ENCODE measurements at places on chromosomes 2 and 18. TPM values are rescaled to one million over a fixed set of nuclear protein-coding genes. Genes with fewer than 3 reads are reported as not detected.

SNTG2 gene
- total RNA-seq, result 2.9 TPM

DNA sequence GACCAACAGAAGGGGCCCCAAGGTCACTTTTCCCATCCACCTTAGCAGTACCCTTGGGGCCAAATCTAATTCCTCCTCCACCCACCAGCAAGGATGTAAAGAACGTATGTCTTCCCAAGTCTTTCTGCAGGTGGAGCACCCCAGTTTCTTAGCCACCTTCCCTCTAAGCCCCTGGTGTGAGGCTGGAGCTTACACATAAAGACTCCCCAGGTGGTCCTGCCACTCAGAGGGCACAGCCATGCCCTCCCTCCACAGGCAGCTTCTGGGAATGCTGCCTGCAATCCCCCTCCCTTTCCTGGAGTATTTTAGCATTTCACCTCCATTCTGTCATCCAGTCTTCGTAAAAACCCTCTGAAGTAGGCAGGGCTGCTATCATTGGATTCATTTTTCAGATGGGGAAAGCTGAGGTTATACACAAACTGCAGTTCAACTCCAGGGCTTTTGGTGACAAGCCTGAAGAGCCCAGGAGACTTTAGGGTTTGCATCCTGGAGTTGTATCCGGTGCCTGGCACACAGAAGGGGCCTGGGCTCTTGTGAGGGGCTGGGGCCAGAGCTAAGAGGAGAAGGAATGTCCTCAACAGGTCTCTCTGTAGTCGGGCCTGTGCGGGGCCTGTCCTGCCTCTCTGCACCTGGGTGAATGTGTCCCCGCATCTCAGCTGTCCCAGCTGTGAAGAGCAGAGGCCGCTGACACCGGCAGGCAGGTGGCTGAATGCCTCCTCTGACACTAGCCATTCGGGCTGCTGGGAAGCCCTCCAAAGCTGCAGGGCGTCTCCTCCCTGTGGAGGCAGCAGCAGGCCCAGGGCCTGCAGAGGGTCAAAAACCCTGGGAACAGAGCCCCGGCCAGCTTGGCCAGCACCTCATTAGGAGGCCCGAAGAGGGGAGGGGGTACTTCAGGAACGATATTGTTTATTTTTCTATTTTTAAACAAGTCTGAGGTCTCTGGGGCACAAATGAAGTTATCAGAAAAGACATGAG is 27.6 kb downstream of the CIB4 start:
- no peak for DNase-seq

DNA sequence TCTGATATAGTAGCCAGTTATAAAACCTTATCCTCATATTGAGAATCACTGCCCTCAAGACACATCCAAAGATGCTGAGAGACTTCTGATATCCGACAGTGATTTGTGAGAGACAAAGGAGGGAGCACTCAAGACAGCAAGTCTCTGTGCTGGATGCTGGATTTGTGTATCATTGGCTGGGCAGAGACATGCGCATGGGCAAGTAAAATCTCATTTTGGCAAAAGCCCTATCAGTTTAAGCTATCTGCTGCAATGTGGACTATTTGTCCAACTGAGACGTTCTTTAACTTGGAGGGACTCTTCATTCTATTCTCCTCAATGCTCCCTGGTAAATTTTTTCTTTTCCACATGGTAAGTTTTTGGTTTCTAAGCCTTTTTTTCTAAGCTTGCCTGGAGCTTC is 107.5 kb downstream of the SS18 start:
- no peak for DNase-seq

DNA sequence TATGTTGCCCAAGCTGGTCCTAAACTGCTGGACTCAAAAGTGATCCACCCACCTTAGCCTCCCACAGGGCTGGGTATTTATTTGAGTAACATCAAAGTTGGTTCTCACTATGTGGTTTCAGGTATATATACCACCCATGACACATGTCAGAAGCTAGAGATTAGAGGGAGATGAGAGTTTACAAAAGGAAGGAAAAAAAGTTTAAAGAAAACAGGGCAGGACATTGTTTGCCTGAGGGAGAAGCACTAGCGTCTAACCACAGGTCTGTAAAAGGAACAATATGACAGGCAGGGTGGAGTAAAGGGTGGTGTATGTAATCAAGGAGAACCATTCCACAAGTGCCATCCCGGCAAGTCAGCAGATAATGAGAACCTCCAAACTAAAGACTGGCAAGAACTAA is 8.5 kb downstream of the CEP76 start:
- DNase-seq, result no peak

RBKS gene
- total RNA-seq, result 3.3 TPM

DNA sequence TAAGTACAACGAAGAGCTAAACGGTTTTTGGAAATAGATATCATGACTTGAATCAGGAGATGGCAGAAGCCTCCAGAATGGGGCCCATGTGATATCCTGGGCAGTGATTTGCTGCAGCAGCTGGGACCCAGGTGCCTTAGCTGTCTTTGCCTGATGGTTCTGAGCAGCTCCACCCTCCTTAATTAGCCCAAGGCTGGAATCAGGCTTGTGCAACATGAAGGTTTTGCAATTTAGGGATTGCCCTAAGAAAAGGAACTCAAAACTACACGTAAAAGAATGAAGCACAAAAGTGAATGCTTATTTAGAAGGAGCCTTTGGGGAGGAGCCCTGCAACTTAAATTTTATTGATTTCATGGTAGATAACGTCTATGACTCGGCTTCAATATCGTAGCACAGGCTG is 17.3 kb upstream of the CNDP2 start:
- DNase-seq, result no peak

TMEM185B gene
- 22.2 TPM for total RNA-seq

DNA sequence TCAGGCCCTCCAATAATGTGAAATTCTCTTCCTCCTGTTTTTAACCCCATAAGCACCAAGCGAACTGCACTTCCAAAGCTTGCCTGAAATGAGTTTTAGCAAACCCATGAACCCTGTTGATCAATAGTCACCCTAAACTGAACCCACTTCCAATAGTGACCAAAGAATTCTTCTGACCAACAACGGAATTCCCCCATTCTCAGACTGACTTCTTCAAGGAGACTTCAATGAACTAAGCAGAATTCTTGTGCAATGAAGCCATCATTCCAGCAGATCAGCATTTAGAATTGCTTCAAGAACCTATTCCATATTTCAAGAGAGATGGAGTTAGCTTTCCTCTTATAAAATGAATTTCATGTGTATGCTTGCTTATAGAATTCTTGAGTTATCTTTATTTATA is 176.9 kb upstream of the FN1 start:
- DNase-seq, result no peak

SLC4A3 gene
- total RNA-seq, result 261 TPM

- no peak for DNase-seq
Measured at GRCh38 chr2:33777786-33778185, 178.7 kb upstream of the FAM98A start.

APCDD1 gene
- total RNA-seq, result 55.1 TPM

DNA sequence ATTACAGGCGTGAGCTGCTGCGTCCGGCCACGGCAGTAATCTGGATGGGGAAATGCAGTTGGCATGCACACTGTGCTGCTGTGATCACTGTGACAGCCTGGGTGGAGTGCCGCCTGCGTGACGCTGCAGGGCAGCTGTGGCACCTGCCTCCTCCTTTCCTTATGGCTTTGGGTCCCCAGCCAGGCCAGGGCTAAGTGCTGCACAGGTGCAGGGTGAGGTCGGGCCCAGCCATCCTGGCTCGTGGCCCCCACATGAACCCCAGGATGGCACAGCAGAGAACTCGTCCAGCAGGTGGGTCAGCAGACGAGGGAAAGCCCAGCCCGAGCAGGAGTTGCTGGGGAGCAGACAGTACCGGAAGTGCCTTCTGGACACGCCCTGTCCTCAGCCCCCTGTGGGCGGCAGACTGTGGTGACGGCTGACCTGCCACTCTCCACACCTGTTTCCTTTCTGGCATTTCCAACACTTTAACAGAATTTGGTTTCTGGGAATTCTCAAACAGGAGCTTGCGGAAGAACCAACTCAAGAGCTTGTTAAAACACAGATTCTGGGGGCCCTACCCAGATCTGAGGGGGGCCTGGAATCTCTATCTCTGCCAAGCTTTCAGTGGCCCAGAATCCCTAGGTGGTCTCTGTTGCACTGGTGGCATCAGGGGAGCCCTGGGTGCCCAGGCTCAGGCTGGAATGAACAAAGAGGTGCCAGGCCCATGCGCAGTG is 16.9 kb downstream of the HS1BP3 start:
- DNase-seq, result no peak

GRCh38 chr2:128791985-128792320 is 473.3 kb upstream of the HS6ST1 start:
- no peak for DNase-seq

VIL1 gene
- total RNA-seq, result not detected

SFTPB gene
- total RNA-seq, result 0.44 TPM

GRCh38 chr2:222232372-222232771 is 66.4 kb downstream of the PAX3 start:
- DNase-seq, result no peak

NCKAP5 gene
- total RNA-seq, result 6.2 TPM

- no peak for DNase-seq
Measured at GRCh38 chr2:134020608-134021007, 233.3 kb upstream of the MGAT5 start.

LYG2 gene
- total RNA-seq, result not detected

TNS1 gene
- 436 TPM for total RNA-seq
